ENCODE measurements at places on chromosomes 3 and 15. TPM values are rescaled to one million over a fixed set of nuclear protein-coding genes. Genes with fewer than 3 reads are reported as not detected.
A peak's percentile ranks its signal among the peaks of the same experiment; 100 is the strongest.

GRIP2 gene
- 1.0 TPM for polyA plus RNA-seq

RHO gene
- 0.08 TPM for polyA plus RNA-seq

HEG1 gene
- 51.5 TPM for polyA plus RNA-seq

CFAP100 gene
- 1.7 TPM for polyA plus RNA-seq

LRRIQ4 gene
- 0.09 TPM for polyA plus RNA-seq

CPNE9 gene
- not detected for polyA plus RNA-seq

DNA sequence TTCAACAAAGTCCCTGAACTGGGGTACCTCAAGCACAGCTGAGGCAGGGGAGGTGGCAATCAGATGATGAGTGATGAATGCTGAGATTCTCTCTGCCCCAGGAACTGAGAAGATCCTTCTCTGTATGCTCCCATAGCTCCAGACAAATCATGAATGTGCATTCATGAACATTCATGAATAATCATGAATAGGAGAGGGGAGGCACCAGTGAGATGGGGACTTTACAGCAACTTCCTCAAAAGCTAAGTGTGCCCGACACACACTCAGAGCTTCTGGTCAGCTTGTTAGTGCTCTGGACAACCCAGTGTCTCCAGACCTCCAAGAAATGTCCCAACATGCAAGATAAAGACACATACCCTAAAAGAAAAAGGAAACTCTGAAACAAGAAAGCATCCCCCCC, 24.3 kb downstream of the LRRC2 start:
- DNase-seq, result no peak

DNA sequence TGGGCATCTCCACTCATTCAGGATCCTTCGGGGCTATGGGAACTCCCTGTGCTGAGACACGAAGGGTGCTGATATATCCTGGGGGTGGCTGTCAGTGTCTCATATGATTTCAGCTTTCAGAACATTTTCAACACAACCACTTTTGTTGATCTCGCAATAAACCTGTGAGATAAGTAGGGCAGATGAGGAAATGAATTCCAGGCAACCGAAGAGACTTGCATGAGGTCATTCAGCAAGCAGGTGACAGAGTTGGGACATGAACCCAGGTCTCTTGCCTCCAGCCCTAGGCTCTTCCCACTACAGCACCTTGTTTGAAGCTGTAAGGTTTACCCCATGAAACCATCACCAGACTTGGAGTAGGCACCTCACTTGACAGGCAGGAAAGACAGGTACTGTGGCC, 16.6 kb downstream of the DUOX1 start:
- DNase-seq, result no peak

DNA sequence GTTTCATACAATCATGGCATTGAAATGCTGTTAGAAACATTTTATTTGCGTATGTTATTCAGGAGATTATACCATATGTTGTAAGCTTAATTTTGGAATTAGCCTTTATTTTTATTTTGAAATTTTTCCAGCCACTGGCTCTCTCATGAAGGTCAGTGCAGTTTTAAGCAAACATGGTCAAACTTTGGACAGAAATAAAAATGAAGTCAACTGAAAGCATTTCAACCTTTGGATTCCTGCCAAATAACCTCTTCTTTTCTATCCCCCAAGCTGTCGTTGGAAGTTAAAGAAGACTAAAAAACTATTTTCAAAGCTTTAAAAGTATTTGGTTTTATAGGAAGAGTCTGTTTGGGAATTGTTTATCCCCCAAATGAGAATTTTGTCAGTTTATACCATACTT, 846.6 kb downstream of the MCTP2 start:
- no peak for DNase-seq

- DNase-seq, result no peak
Measured at GRCh38 chr3:44992555-44993470, 16.8 kb downstream of the EXOSC7 start.

DNA sequence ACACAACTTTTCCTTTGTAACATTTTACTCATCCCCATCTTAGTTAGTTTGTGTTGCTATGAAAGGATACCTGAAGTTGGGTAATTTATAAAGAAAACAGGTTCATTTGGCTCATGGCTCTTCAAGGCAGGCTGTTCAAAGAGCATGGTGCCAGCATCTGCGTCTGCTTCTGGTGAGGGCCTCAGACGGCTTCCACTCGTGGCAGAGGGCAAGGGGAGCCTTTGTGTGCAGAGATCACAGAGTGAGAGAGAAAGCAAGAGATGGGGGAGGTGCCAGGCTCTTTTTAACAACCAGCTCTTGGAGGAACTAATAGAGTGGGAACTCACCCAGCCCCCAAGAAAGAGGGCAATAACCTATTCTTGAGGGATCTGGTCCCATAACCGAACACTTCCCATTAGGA, 23.1 kb downstream of the PLA2G4F start:
- no peak for DNase-seq

- DNase-seq, result no peak
Measured at GRCh38 chr3:5194341-5194740, 6.8 kb downstream of the EDEM1 start.

DNA sequence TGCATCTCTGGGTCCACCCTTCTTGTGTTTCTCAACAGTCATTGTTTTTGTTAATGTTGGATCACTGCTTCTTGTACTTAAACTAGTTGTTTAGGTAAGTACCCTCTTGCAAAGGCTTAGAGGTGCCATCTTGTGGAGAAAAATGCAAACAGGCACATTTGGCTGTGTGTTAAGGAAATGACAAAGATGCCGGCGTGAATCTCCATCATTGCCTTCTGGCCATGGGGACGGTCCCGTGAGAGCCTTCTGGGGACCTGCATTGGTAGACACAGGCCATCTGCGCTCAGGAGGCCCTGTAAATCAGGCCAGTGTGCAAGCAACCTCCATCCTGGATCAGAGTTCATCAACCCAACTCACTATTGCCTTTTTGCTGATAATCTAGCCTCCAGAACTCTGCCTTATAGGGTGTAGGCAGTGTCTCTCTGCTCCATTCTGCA, 158.6 kb upstream of the NR2E3 start:
- DNase-seq, result no peak

GRCh38 chr15:68555679-68556037, 23.1 kb upstream of the CORO2B start:
- no peak for DNase-seq

DNA sequence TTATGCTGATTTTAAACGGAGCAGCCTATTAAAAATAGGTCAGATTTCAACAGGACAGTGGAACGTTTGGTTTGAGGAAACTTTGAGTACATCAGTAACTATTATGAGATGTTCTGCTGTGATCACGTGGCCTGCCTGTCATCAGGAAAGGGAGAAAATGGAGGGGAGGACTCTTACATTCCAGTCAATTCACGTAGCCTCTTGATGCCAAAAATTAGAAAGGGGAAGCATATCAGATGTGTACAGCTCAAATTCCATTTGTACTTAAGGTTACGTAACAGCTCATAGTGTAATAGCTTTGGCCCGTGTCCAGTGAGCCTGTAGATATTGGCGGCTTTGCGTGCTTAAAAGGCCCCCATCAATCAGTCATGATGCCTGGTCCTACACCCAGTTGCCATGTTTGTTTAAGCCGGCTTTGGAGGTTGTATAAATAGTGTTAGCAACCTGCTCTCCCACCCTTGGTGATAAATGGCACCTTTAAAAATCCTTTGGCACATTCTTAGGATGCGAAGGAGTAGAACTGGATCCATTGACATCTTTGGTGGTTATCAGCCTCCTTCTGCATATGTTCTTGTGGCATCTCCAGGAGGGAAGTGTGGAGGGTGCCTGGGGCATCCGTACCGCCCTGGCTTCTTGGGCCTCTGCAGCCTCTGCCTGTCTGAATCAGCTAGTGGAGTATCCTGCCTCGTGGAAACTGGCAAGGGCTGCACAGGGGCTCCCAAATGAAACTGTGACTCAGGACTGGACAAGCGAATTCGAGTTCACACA, 163.9 kb downstream of the THSD4 start:
- peak; percentile 39 for DNase-seq

DNA sequence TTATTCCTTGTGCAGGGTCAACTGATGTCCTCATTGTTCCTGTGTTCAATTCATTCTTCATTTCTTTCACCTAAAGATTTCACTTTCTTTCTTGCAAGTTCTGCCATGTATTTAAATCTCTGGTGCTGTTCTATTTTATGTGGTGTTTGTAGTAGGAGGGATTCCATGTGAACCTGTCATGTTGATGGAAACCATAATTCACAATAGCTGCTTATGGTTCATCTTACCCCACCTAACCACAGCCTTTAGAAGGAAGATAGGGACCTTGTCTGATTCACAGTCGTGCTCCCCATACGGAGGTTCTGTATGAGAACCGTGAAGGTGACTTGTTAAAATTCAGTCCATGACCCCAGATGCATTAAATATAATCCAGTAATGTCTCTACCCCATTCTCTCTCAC, 21.9 kb downstream of the SLCO2A1 start:
- DNase-seq, result no peak

DNA sequence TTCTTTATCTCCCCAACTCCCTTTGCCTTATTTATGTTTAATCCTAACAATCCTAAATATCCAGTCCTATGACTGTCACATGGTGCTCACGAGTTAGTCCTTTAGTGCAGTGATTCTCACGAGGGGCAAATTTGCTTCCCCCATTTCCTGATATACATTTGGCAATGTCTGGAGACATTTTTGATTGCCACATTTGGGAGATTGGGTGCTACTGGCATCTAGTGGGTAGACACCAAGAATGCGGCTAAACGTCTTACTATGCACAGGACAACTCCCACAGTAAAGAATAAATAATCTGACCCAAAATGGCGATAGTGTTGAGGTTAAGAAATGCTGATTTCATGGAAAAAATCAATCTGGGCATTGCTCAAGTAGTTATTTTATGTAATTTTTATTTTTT, 466.5 kb downstream of the ROBO2 start:
- DNase-seq, result no peak

DNA sequence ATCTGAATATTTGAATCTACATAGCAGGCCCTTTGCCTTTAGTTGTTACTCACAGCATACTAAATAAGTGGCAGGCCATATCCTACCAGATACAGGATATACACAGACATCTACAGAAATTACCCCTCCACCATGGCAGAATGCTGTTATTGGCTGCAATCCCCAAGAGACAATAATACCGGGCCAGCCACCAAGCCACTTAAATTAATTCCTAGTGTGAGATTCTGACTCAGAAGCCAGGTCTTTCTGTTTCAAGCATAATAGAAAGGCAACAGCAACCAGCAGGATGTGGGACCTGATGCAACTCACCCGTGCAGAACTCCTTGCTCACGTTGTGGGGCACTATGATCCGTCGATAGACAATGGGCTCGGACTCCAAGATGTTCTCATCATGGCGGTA, 39.8 kb downstream of the CLK3 start:
- no peak for DNase-seq

DNA sequence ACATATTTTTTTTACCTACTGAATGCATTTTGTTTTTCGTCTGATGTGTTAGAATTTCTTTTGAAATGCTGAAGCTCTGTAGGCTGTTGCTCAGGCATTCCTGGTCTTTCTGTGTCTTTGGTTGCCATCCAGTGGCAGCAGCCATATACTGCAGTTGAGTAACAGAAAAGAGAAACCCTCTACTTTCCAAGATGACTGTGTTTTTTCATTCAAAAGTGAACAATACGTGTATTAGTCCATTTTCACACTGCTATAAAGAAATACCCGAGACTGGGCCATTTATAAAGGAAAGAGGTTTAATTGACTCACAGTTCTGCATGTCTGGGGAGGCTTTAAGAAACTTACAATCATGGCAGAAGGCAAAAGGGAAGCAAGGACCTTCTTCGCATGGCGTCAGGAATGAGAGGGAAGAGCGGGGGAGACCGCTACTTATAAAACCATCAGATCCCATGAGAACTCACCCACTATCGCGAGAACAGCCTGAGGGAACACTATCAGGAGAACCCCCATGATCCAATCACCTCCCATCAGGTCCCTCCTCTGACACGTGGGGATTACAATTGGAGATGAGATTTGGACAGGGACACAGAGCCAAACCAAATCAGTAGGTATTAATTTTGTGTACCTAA, 4.7 kb upstream of the GOLGA8B start:
- no peak for DNase-seq

Measured in left lung (tissue), 14 donors.